NCI-H774 (cell line): ENCODE measurements at places on chromosomes 5 and 9.

DNA sequence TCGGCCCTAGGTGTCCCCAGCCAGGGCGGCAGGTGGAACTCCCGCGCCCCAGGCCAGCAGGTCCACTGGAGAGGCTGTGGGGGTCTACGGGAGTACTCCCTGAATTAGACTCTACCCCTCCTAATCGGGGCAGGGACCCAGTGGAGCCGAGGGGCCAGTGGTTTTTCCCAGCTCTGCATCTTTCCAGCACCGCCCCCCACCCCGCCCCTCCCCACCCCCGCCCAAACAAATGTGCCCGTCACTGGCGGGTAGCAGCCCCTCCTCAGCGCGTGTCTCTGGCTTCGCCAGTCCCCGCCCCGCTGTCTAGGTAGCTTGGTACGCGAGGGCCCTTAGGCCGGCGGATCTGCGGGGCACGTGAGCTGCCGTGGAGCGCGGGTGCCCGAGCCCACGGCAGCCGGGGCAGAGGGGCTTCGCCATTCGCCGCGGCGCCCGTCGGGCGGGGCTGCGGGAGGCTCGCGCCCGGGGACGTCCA lies 7.0 kb downstream of the UNC5A start:
- peak; percentile 63 for DNase-seq

- no peak for DNase-seq
Observed at GRCh38 chr9:107707915-107708441, 218.4 kb upstream of the KLF4 start.

- no peak for DNase-seq
Observed at GRCh38 chr9:130181678-130182380, 9.6 kb downstream of the NCS1 start.

- peak; percentile 16 for DNase-seq
Observed at GRCh38 chr5:1445313-1445688, at the start of gene SLC6A3. TSS of gene SLC6A3 (minus strand) at chr5:1445440. CDS start at chr5:1443197, 2,243 bp downstream.

- DNase-seq = no peak
Observed at GRCh38 chr9:116312221-116312620, 158.6 kb downstream of the PAPPA start.

- no peak for DNase-seq
Observed at GRCh38 chr9:100111235-100111634, 12.2 kb downstream of the INVS start.

DNA sequence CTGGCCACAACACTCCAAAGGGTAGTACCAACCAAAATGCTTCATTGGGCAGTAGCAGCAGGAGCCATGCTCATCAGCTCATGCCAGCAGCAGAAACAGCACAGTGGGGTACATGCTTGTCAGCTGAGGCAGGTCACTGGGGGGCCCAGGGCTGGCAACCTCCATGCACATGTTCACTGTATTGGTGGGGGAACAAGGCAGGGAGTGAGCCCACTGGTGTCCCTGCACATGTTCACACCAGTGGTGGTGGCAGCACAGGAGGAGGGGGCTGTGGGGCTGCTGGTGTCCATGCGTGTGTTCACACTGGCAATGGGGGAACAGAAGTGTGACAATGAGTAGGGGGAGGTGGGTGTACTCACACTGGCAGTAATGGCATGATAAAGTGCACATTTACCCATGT lies 254.3 kb upstream of the KIF2A start:
- no peak for DNase-seq

DNA sequence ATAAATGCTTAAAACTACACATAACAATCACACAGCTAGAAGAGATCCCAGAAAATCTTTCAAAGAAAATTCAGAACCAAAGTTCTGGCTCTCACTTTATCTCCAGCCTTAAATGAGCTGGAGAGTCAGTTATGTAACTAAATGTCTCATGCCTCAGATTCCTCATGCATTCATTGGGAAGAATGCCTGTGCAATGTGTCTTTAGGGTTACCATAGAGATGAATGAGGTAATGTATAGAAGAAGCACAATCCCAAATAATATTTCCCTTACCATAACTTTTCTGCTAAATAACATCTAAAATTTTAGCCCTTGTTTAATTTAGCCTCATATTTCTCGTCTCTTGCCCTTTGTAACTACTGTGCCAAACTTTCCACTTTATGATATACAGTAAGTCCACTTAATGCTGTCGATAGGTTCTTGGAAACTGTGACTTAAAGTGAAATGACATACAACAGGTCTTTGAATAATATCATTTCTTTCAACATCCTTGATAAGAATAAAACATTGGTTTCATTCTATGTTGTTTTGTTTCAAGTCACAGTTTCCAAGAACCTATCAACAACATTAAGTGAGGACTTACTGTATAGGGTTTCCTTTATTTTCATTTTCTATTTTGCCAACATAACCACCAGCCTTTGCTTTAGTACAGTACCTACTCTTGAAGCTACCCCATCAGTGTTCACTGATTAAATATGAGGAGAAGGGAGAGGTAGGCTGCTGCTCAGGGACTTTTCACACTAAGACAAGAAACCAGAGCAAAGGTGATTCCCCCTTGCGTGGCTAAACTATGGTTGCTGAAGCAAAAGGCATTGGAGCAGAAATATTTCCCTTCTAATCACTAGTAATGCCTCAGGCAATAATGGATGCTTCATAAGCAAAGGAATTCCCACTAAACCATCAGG lies 295.7 kb upstream of the PTGER4 start:
- DNase-seq = no peak

DNA sequence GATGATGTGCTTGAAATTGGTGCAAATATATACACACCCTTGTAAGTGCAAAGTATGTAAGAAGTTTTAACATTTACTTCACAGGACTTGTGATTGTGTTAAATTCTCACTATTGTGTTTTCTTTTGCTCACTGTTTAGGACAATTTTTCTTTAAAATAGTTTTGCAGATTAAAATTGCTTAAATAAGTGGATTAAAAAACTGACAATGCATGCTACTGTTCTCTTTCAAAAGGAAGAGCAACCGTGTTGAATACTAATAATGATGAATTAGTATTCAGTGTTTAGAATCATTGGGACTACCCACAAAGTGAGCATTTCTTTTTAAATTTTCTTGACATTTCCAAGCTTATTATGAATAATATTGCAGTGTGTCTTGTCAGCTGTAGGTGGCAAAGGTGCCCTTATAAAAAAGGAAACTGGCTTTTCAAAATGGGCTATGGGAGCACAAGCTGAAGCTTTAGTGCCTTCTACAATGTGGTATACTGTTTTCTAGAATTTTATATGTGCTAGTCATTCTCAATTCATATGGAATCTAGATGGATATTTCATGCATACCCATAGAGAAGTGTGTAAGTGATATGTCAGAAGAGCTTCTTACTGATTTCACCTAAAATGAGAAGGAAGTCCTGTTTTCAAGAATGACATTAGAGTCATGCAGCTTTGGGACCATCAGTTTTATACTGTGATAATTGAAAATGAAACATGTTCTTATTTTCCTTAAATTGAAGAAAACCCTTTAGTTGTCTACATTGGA lies 35.4 kb downstream of the SREK1 start:
- no peak for DNase-seq

DNA sequence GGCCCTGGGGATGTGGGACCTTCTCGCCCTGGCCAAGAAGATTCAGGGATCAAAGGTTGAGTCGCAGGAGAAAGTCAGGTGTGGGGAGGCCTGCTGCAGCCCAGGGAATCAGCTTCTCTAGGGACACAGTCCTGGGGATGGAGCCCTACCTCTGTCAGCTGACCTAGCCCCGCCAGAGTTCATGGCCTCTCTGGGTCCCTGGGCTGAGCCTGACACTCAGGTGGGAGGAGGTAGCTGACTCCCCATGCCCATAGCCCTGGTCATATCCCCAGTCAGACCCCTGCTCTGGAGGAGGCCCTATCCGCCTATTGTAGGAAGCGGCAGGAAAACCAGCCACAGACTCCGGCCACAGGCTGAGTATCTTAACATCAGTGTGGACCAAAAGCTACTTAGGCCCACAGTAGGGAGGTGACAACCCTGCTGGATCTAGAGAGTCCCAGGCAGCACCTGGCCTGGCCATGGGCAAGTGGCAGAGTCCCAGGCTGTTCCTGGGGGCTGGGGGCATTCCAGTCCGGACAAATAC lies 15.0 kb upstream of the MRNIP start:
- DNase-seq = no peak

GRCh38 chr5:126677121-126677520 lies 76.4 kb downstream of the PHAX start:
- no peak for DNase-seq

DNA sequence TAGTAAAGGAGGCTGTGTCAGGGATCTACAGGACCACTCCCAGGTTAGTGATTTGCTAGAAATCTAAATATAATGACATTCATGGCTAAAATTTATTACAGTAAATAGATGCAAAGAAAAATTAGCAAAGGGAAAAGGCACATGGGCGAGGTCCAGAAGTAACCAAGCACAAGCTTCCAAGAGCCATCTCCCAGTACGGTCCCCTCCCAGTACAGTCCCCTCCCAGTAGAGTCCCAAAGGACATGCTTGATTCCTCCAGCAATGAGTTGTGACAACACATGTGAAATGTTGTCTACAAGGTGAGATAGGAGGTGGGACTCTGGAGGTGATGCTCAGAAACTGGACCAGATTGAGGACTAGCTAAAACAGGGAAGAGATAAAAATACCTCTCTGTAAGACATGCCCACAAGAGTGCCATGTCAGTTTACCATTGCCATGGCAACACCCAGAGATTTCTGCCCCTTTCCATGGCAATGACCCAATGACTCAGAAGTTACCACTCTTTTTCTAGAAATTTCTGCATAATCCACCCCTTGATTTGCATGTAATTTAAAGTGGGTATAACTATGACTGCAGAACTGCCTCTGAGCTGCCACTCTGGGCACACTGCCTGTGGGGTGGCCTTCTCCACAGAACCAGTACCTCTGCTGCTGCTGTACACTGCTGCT lies 27.9 kb upstream of the CEMIP2 start:
- no peak for DNase-seq

DNA sequence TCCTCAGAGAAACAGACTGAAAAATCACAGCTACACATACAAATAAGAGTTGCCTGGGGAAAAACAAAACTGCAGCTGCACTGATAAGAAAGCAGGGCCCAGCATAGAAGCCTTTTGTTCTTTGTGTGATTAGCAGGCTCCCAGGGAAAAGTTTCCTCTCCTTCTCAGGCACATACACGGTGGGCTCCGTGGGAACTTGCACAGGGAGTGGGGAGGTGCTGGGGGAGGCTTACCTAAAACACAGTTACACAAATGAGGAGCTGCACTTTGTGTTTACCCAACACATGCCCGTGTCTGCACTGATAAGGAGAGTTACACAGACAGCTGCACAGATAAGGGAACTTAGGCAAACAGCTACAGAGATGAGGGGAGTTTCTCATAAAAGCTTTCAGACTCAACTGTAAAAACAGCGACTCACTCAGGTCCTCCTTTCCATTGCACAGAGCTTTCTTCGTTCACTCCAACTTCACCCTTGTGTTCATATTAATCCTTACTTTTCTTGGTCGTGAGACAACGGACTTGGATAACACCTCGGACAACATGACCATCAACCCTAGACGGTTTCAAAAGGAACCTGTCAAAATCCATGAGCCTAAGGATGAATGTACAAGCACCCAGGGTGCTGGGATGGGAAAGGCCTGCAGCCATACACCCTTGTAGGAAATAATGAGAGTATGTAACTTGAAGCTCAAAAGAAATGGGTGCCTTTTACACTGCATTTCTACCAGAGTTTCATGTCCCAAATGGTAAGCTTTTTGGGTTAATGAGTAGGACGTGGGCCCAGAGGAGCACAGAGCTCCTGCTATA lies 50.8 kb downstream of the SERINC5 start:
- DNase-seq = no peak
